ENCODE measurements at places on chromosomes 13 and 19.

DNA sequence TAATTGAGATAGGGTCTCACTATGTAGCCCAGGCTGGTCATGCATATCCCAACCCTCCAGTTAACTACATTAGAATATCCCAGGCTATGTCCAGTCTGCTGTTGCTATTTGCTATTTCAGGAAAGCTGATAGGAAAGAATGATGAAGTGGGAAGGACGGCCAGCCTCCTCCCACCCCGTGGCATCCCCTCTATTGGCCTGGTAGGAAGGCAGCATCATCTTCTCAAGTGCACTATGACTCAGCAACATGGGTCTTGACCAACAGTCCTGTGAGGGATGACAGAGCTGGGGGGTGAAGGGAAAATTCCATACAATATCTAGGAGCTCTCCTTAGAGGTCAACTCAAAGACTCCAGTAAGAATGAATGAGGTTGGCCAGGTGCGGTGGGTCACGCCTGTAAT lies 48.0 kb upstream of the ABCC4 start:
- no peak for DNase-seq

GRCh38 chr19:9793071-9793591 lies 24.6 kb upstream of the ZNF846 start:
- DNase-seq, result no peak

DNA sequence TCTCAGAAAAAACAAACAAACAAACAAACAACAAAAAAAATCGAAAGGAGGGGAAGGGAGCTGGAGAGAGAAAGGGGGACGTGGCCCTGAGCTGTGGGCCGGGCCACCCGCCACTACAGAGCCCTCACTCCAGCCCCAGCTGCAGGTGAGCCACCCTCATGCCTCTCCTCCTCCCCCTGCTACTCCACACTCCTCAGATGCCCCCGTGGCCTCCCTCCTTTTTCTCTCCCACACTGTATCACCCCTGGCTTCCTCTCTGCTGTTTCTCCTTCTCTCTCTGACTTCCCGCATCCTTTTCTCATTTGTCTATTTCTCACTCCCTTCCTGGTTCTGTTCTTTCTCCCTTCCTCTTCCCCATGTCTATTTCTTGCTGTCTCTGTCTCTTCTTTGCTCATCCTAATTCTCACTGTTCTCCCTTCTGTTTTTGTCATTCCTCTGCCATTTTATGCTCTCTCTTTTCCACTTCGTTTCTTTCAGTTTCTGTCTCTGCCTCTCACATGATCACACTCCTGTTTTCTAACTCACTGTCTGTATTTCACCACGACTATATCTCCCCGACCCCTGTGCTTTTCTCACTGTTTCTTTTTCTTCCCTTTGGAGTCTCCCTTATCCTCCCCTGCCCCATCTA lies 2.7 kb downstream of the KLK2 start:
- DNase-seq, result no peak

DNA sequence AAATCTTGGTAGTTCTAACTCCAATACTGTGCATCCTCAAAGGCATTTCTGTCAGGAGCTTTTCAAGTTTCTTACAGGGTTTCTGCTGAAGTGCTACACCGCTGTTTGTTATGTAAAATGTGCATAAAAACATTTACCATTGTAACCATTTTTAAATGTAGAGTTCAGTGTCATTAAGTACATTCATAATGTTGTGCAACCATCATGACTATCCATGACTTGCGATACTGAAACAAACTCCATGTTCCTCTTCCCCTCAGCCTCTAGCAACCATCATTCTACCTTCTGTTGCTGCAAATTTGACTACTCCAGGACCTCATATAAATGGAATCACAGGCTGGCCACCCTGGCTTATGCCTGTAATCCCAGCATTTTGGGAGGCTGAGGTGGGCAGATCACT lies 14.4 kb upstream of the SLC25A42 start:
- DNase-seq, result no peak

- no peak for DNase-seq
Observed at GRCh38 chr13:100040196-100040595, 48.7 kb upstream of the PCCA start.

- DNase-seq, result no peak
Observed at GRCh38 chr13:42218576-42218975, 53.4 kb upstream of the AKAP11 start.

GRCh38 chr19:15780610-15781418 lies 6.6 kb upstream of the OR10H5 start:
- DNase-seq, result no peak

- DNase-seq, result no peak
Observed at GRCh38 chr19:45306518-45307027, 16.1 kb downstream of the CKM start.

- no peak for DNase-seq
Observed at GRCh38 chr13:111590796-111591195, 270.4 kb downstream of the TEX29 start.

DNA sequence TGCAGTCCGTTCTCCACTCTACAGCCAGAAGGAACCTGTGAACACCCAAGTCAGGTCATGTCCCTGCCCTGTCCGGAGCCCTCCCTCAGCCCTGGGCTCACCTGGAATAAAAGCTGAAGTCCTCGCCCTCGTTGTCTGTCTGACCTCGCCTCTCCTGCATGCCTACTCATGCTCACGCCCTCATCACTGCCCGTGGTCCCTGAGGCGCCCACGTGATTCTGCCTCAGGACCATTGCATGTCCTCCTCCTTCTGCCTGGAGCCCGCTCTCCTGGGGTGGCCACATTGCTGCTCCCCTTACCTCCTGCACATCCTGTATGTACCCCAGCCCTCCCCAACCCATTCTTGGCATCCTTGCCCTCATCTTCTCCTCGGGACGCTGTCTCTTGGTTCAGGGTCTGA lies 42.2 kb downstream of the BICRA start:
- DNase-seq, result no peak
